A172 (cell line): ENCODE measurements at places on chromosomes 13 and 19.

GRCh38 chr13:97259798-97260714, 37.9 kb downstream of the MBNL2 start:
- peak; percentile 90 for DNase-seq

DNA sequence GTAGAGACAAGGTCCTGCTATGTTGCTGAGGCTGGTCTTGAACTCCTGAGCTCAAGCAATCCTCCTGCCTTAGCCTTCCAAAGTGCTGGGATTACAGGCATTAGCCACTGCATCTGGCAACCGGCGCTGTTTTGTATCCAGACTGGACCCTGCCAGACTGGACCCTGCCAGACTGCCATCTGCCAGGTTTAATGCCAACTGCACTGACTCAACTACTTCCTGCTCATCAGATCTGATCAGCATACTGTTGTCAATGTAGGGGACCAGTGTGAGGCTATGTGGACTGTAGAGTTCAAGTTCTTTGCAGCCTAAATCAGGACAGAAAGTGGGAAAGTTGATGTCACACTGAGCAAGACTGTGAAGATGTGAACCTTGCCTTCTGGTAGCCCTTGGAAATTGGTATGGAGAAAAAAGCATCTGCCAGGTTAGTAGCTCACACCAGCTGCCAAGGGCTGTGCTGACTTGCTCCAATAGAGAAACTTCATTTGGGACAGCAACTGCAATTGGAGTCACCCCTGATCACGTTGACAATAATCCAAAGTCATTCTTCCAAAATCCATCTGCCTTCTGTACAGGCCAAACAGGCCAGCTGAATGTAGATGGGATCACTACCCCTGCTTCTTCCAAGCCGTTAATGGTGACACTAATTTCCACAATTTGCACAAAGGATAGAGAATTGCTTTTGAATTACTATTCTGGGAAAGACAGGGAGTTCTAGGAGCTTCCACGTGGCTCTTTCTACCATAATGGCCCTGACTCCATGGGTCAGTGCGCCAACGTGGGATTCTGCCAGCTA, 36.8 kb upstream of the ATP1A3 start:
- no peak for DNase-seq

GRCh38 chr13:31908696-31909411, 122.7 kb upstream of the FRY start:
- DNase-seq, result no peak

DNA sequence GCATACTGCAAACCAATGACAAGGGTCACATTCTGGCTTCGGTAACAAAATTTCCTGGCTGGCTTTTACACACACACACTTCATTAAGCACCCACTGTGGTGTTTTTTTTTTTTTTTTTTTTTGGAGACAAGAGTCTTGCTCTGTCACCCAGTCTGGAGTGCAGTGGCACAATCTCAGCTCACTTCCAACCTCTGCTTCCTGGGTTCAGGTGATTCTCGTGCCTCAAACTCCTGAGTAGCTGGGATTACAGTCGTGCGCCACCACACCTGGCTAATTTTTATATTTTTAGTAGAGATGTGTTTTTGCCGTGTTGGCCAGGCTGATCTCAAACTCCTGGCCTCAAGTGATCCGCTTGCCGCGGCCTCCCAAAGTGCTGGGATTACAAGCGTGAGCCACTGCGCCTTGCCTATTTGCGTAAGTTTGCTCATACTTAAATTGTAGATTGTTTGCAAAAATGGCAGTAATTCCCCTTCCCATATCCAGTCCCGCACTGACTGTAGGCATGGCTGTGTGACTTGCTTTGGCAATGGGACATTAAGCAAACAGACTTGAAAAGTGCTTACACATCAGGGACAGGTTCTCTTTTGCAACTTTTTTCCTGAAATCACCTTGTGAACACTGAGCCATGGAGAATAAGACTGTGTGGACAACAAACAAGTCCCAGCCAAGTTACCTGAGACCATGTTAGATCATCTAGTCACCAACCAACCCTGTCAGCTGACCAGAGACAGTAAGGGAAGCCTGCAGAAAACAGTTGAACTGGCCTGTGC, 42.1 kb upstream of the EBPL start:
- DNase-seq, result no peak

DNA sequence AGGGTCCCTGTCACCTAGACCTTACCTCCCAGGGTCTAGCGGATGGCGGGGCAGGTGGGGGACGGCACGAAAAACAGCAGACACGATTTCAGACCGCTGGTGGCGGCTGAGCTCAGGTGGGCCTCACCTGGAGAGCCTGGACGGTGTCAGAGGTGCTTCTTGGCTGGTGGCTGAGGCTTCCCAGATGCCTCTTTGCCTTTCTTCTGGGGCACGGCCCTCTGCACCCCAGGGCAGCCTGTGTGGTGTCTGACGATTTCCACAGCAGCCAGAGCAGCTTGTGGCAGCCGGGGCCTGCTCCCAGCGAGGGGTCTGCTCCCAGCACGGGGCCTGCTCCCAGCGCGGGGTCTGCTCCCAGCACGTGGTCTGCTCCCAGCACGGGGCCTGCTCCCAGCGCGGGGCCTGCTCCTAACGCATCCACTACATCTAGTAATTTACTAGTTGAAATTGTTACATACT, 66.7 kb downstream of the ATP11A start:
- no peak for DNase-seq
